ENCODE measurements at places on chromosomes 2 and 18.

GRCh38 chr18:24735624-24736231 is 275.3 kb downstream of the HRH4 start:
- DNase-seq, result no peak

GRCh38 chr2:142052220-142052863 is 78.5 kb downstream of the LRP1B start:
- no peak for DNase-seq

GRCh38 chr18:45212181-45213039 is 402.9 kb upstream of the SLC14A2 start:
- peak; percentile 79 for DNase-seq

DNA sequence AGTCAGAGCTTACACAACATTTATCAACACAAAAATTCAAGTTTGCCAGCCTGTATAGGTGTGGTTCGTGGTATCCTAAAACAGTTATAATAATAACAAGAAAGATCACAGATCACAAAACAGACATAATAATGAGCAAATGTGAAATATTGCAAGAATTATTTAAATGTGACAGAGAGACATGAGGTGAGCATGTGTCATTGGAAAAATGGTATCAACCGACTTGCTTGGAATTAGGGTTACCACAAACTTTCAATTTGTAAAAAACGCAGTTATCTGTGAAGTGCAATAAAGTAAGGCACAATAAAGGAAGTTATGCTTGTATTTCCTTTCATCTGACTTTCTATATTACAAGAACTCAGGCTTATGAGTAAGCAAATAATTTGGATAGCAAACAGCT is 116.8 kb downstream of the IKZF2 start:
- no peak for DNase-seq

DNA sequence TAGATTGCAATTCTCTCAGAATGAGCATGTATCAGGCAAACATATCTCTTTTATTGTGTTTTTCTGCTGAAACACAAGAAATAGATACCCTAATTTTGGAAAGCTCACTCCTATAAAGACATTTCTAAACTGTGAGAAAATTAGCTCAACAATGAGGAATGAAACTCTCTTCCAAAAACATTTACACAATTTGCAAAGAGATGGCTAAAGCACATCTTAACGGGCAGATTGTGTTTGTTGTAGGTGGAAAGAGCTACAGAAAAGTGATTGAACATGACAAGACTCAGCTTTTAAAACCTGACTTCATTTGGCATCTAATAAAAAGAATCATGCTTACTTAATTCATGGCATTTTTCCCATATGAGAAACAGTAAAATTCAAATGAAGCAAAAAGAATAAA is 175.0 kb upstream of the SLC39A10 start:
- DNase-seq, result no peak

DNA sequence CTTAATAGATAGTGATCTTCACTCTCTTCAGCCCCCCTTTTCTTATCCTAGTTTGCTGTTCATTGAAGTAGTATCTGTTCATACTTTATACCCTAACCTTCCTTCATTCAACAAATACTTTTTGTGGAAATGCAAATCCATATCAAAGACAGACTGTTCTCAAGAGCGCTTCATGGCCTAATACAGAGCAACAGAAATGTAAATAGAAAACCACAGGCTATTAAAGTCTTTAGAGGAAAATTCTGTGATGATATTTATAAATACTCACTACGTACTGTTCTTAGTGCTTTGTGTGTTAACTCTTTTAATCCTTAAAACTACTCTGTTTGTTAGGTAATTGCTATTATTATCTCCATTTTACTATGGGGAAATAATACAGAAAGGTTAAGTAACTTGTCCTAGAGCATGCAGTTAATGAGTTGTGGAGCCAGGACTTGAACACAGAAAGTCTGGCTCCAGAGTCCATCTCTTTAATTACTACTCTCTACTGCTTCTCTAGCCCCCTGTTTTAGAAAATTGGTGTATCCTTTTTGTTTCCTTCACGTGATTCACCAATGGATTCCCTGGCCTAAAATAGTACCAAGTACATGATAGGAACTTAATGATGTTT is 2.9 kb downstream of the MDH1 start:
- no peak for DNase-seq

- DNase-seq, result no peak
Observed at GRCh38 chr2:239485622-239486021, 84.8 kb upstream of the HDAC4 start.

GRCh38 chr2:7835693-7836680 is 845.9 kb upstream of the ID2 start:
- DNase-seq, result peak; percentile 25

DNA sequence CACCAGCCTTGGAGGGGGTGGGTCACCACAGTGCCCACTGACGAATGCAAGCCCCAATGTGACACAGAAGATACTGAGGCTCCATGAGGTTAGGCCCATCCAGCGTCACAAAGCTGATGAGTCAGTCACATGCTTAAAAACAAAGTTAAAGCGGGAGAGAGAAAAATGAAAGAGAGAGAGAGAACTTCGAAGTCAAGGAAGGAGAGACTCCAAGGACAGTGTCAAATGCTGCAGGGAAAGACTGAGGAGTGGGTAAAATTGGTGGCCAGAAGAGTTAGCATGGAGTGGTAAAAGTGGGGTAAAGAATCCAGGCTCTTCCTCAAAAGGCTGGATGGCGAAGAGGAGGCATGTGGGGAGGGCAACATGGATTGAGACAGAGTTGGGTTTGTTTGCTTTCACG is 201.9 kb upstream of the CCDC150 start:
- no peak for DNase-seq

- no peak for DNase-seq
Observed at GRCh38 chr2:170530284-170530745, 184.8 kb upstream of the SP5 start.

DNA sequence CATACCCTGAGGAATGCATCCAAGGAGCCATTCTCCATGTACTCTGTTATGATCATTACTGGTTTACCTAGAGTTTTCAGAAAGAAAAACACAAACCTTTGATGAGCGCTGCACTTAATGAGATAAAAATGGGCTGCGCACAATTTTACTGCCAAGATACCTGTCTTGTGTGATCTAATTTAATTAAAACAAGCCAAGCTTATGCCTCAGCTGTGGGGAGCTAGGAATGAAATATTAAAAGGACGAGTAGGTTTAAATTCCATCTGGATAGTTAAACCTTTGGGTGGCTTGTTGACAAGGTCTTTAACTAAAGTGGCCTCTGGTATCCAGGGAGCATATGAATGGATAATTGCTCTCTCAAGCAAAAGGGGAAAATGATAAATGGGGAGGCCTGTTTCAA is 135.0 kb downstream of the EPHA4 start:
- DNase-seq, result no peak

- no peak for DNase-seq
Observed at GRCh38 chr18:55477860-55478581, 110.0 kb downstream of the TCF4 start.

DNA sequence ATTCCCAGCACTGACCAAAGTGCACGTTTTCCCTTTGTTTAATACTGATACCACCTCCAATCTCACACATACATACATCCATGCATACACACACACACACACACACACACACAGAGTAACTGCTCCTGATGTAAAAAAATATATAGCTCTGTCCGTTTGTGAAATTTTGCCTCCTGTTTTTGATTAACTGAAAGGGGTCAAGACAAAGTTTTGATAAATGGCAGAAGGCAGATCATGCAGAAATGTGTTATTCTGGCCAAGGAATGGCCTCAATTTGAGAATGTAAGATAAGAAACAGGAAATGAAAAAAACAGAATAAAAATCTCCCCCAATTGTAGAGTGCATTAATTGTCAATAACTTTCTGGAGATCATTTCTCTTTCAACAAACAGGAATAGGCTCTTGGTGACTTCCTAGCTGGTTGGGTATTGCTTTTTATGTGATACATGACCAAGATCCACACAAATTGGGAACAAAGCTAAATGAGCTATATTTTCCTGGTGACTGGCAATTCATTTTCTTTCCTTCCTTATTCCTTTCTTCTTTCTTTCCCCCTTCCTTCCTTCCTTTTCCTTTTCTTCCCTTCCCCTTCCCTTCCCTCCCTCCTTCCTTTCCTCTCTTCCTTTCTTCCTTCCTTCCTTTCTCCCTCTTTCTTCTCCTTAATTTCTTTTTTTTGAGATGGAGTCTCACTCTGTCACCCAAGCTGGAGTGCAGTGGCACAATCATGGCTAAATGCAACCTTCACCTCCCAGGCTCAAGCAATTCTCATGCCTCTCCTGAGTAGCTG is 88.9 kb upstream of the PMAIP1 start:
- DNase-seq, result no peak

- DNase-seq, result no peak
Observed at GRCh38 chr2:190717764-190718651, 69.1 kb downstream of the NAB1 start.

GRCh38 chr2:132645722-132646539 is 24.1 kb downstream of the LYPD1 start:
- DNase-seq, result no peak

DNA sequence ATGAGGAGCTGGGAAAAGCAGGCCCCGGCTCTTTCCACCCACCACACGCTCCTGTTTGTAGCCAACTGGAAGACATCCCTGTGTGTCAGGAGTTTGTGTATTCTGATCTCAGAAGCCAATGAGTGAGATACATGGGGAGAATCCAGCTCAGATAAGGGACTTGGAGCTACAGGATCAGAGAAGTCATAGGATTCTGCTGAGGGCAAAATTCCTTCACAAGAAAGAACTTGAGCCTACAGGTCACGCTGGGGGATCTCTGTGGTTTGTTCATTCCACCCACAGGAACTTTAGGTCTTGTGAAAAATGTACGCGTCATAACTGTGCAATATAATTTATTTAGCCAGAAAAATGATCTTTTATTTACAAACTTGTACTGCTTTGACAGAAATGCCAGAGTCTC is 80.1 kb upstream of the SMIM21 start:
- DNase-seq, result no peak

- no peak for DNase-seq
Observed at GRCh38 chr2:121187982-121188411, 97.0 kb downstream of the TFCP2L1 start.

GRCh38 chr2:101173707-101174295 is 22.6 kb upstream of the TBC1D8 start:
- no peak for DNase-seq

- no peak for DNase-seq
Observed at GRCh38 chr2:58645017-58645416, 403.9 kb upstream of the FANCL start.

GRCh38 chr18:32422201-32422600 is 48.5 kb downstream of the GAREM1 start:
- no peak for DNase-seq

GRCh38 chr2:196481324-196481697 is 158.2 kb upstream of the CCDC150 start:
- DNase-seq, result no peak

DNA sequence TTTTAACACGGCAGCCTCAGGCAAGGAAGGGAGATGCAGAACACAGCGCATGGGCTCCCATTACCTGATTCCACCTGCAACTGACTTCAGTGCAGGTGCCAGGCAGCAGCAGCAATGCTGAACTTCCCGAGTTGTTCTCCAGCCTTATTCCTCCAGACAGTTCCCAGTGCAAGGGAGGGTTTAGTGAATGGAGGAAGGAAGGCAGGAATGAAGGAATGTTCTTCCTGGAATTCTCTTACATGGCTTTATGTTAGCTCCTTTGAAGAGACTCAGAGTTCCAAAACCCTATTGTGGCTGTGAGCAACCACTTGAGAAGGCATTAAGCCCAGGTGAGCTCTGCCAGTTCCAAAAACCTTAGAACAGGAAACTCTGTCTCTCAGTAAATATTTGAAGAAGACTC is 45.5 kb downstream of the SERPINB7 start:
- DNase-seq, result no peak

GRCh38 chr18:27164905-27165304 is 20.2 kb downstream of the CHST9 start:
- no peak for DNase-seq

DNA sequence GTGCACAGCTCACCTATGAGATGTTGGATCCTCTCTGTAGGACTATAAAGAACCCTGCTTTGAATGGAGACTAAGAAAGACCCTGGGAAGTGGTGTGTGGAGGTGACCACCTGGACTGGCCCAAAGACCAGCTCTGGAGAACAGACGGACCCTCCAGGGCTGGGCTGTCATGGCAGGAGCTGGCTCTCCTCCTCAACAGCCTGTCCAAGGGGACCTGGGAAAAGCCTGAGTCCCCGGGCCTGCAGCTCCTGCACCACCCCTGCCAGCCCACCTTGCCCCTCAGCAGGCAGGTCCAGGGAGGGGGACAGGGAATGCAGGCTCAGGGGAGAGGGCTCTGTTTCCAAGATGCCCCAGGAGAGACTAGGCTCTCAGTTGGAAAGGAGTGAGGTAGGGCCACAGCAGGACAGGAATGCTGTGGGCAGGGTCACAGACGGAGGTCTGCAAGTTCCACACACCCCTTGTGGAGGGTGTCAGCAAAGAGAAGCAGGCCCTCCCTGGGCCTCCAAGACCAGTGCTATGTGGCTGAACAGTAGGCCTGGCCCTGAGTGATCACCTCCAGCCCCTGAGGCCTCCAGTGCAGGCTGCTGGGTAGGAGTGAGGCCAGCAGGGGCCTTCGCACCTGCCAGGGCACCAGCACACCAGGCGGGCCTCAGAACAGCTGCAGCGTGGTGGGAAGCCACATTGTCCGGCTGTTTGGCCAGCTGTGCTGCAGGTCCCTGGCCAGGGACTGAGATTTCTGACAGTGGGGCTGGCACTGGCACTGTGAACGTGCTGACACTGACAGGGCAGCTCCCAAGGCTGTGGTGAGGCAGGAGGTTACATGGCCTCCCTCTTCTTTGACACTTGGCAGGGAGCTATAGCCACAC is 86.4 kb upstream of the OTOS start:
- DNase-seq, result peak; percentile 7

GRCh38 chr2:54206596-54206995 is 49.4 kb downstream of the TSPYL6 start:
- DNase-seq, result no peak

DNA sequence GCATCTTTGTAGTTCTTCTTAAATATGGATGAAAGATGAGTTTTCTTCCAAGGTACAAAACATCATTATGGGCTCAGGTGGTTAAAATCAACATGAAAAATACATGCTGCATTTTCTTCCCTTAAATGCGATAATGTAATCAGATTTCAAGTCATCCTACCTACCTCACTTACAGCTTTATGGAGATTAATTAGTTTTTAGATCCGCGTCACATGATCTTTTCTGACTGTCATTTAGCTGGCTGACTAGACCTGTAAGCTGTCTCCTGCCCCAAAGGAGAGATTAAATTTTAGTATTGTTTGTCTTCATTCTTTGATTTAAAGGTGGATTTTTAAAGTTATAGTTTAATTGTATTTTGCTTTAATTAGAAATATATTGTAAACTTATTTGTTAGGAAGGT is 678.0 kb upstream of the ZEB2 start:
- DNase-seq, result no peak

DNA sequence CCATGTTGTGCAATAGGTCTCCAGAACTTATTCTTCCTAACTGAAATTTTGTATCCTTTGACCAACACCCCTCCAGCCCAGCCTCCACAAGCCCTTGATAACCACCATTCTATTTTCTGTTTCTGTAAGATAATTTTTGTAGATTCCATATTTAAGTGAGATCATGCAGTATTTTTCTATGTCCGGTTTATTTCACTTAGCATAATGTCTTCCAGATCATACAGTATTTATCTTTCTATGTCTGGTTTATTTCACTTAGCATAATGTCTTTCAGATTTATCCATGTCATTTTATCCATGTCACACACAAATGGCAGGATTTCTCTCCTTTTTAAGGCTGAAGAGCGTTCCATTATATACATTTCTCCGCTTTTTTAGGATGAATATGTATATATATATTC is 24.4 kb upstream of the ONECUT2 start:
- no peak for DNase-seq
